Osteocyte (in vitro differentiated cells): ENCODE measurements at places on chromosomes 1 and 21. TPM values are rescaled to one million over a fixed set of nuclear protein-coding genes. Genes with fewer than 3 reads are reported as not detected.
A peak's percentile ranks its signal among the peaks of the same experiment; 100 is the strongest.

NBL1 gene
- total RNA-seq, result 547 and 561 TPM in 2 replicates

SERPINC1 gene
- 0.40 TPM in 1 of 2 replicates, not detected in the other for total RNA-seq

GPR52 gene
- 0.54 and 1.1 TPM in 2 replicates for total RNA-seq

LHX8 gene
- total RNA-seq, result not detected in 2 replicates

ANGPTL7 gene
- total RNA-seq, result not detected in 2 replicates

KCNH1 gene
- total RNA-seq, result 7.3 and 9.4 TPM in 2 replicates

- H3K36me3 ChIP-seq, result peaks cover 71% of the 10 kb centered on the region
- no peak for DNase-seq
- H3K4me3 ChIP-seq, result no peak overlapping the region
- no peaks in the 10 kb centered on the region for H3K27me3 ChIP-seq
Observed at GRCh38 chr21:37157938-37158337, 84.9 kb downstream of the TTC3 start.

DNA sequence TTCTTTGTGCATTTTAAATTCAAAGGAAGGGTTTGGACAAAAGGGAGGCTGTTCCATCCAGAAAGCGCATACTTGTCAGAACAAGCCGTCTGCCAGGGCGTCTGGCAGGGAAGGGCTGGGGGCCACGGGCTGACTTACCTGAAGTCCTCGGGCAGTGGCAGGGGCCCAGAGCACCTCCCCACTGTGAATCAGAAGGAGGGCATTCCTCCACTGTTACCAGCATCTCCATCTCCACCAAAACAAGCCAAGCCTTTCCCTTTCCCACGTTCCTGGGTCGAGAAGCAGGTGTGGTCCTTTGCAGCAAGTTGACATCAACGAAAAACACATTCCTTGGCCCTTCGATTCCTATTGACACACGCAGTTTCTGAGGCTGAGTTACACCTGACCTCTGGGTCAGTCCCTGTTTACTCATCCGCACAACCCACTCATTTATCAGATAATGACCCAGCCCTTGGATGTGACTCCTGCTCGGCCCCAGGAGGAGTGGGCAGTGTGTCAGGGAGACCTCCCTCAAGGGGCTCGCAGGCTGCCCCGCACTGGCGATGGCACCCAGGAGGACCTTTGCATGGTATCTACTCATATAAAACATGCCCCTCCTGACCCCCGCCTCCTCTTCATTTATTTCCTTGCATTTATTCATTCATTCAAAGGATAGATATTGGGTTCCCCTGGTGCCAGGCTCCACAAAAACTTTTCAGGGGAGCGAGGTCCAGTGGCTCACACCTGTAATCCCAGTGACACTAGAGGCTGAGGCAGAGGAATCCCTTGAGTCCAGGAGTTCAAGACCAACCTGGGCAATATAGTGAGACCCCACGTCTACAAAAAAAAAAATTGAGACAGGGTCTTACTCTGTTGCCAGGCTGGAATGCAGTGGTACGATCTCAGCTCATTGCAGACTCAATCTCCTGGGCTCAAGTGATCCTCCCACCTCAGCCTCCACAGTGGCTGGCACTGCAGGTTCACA lies 60.2 kb downstream of the TOMM20 start:
- DNase-seq, result no peak
- H3K27ac ChIP-seq, result peak overlapping the region; percentile 97
- peaks cover 34% of the 10 kb centered on the region for H3K4me1 ChIP-seq

DNA sequence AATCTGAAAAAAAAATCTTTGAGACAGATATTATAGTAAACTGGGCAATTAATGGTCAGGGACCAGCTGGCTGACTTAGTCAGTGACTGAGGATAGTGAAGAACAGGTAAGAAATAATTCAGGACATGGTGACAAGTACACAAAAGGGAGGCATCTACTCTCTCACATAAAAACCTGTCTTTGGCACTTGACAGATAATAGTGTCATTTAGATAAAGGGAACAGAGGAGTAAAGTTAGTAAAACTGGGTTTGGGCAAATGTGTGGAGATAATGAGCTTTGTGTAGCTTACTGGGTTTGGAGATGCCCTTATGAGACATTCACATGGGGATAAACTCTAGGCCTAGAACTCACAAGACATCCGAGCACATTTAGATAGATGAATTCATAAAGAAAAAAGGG lies 4.0 kb downstream of the SSX2IP start:
- H3K4me1 ChIP-seq, result peaks cover 17% of the 10 kb centered on the region
- no peak overlapping the region for H3K27ac ChIP-seq
- no peak for DNase-seq
- no peak overlapping the region for H3K4me3 ChIP-seq
- no peaks in the 10 kb centered on the region for H3K36me3 ChIP-seq
- H3K27me3 ChIP-seq, result no peaks in the 10 kb centered on the region

- H3K4me1 ChIP-seq, result peaks cover 20% of the 10 kb centered on the region
- H3K27ac ChIP-seq, result peak overlapping the region; percentile 61
- H3K4me3 ChIP-seq, result no peak overlapping the region
- H3K36me3 ChIP-seq, result no peaks in the 10 kb centered on the region
- H3K27me3 ChIP-seq, result no peaks in the 10 kb centered on the region
- DNase-seq, result no peak
Observed at GRCh38 chr1:64624218-64624713, 120.6 kb upstream of the RAVER2 start.

GRCh38 chr1:221439747-221440501 lies 302.0 kb downstream of the DUSP10 start:
- no peak overlapping the region for H3K4me3 ChIP-seq
- H3K4me1 ChIP-seq, result peaks cover 24% of the 10 kb centered on the region
- no peaks in the 10 kb centered on the region for H3K36me3 ChIP-seq
- no peaks in the 10 kb centered on the region for H3K27me3 ChIP-seq

GRCh38 chr21:14603202-14603601 lies 57.1 kb upstream of the SAMSN1 start:
- no peak for DNase-seq
- H3K27ac ChIP-seq, result no peak overlapping the region
- no peaks in the 10 kb centered on the region for H3K36me3 ChIP-seq
- no peak overlapping the region for H3K4me3 ChIP-seq

- no peak overlapping the region for H3K4me3 ChIP-seq
- H3K4me1 ChIP-seq, result no peaks in the 10 kb centered on the region
- H3K36me3 ChIP-seq, result no peaks in the 10 kb centered on the region
- H3K27ac ChIP-seq, result no peak overlapping the region
Observed at GRCh38 chr1:202659541-202659940, 50.7 kb downstream of the SYT2 start.

GRCh38 chr1:6373961-6374720 lies 19.4 kb downstream of the ACOT7 start:
- H3K4me1 ChIP-seq, result no peaks in the 10 kb centered on the region
- no peaks in the 10 kb centered on the region for H3K27me3 ChIP-seq
- DNase-seq, result no peak
- H3K27ac ChIP-seq, result no peak overlapping the region

GRCh38 chr21:39004634-39005501 lies 178.4 kb downstream of the PSMG1 start:
- no peak for DNase-seq
- no peak overlapping the region for H3K4me3 ChIP-seq
- H3K27me3 ChIP-seq, result no peaks in the 10 kb centered on the region
- no peaks in the 10 kb centered on the region for H3K36me3 ChIP-seq
- peak overlapping the region; percentile 34 for H3K27ac ChIP-seq

DNA sequence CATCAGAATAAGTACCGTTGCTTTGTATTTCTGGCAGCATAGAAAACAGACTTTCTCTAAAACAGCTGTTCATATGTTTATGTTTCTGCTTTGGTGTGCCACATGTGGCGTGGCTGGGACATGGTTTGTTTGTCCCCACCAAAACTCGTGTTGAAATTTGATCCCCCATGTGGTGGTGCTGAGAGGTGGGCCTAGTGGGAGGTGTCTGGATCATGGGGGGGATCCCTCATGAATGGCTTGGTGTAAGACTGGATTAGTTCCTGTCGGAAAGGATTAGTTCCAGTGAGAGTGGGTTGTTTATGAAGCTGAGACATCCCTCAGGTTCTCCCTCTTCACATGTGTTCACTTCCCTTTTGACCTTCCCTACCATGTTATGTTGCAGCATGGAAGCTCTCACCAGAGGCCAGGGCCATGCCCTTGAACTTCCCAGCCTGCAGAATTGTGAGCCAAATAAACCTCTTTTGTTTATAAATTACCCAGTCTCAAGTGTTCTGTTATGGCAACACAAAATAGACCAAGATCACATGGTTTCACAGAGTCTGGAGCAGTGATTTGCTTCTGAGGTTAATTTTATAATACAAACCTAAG lies 17.9 kb upstream of the H3-3A start:
- H3K4me3 ChIP-seq, result no peak overlapping the region
- H3K27ac ChIP-seq, result no peak overlapping the region

GRCh38 chr1:185400052-185400451 lies 83.0 kb upstream of the IVNS1ABP start:
- H3K36me3 ChIP-seq, result no peaks in the 10 kb centered on the region
- H3K27ac ChIP-seq, result peak overlapping the region; percentile 93
- peaks cover 60% of the 10 kb centered on the region for H3K4me1 ChIP-seq
- DNase-seq, result no peak

- H3K4me1 ChIP-seq, result peaks cover 32% of the 10 kb centered on the region
- DNase-seq, result no peak
- H3K27me3 ChIP-seq, result no peaks in the 10 kb centered on the region
- no peak overlapping the region for H3K4me3 ChIP-seq
- peak overlapping the region; percentile 50 for H3K27ac ChIP-seq
- peaks cover 31% of the 10 kb centered on the region for H3K36me3 ChIP-seq
Observed at GRCh38 chr1:205304046-205304694, 17.4 kb downstream of the NUAK2 start.
